Activated naive CD4-positive, alpha-beta T cell treated with anti-CD3 and anti-CD28 coated beads, Interleukin-2, amount 10 ng/mL, durations not matched to agents 7 days and 5 days (primary cell): ENCODE measurements at places on chromosomes 6 and 20.

GRCh38 chr20:45983279-45983743 lies 11.3 kb upstream of the ZNF335 start:
- DNase-seq = no peak

DNA sequence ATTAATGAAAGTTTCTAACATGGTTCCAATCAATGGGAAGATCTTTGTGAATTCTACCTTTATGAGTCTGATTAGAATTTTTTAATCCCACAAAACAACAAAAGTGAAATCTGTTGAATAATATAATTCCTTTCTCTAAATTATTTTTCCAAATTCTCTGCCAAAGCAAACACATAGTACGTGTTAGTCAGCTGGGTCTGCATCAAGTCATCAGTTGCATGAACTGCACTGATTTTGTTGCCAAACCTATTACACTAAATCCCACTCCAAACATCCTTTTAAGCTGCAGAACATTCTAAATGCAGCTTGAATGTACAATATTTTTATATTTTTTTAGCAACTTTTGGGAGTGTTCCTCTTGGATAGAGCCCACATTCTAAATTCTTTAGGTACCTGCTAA lies 199.0 kb upstream of the HSF2 start:
- no peak for DNase-seq

GRCh38 chr6:35021004-35021403 lies 120.1 kb downstream of the TCP11 start:
- no peak for DNase-seq

DNA sequence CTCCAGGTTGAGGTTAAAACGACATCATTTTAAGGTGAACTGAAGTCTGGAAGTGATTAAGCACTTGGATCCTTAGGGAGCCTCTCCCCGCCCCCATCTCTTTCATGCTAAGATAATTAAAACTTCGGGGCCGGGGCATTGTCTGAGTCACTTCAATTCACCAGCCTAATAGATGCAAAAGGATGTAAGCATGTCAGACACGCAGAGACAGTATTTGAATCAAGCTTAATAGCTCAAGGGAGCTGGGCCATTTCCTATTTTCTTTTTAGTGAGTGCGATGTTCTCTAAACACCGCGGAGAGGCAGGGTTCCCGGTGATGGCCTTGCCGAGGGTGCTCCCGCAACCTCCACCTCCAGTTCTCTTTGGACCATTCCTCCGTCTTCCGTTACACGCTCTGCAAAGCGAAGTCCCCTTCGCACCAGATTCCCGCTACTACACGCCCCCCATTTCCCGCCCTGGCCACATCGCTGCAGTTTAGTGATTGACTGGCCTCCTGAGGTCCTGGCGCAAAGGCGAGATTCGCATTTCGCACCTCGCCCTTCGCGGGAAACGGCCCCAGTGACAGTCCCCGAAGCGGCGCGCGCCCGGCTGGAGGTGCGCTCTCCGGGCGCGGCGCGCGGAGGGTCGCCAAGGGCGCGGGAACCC lies 516 bp upstream of the IRF4 start:
- DNase-seq = peak; percentile 70

DNA sequence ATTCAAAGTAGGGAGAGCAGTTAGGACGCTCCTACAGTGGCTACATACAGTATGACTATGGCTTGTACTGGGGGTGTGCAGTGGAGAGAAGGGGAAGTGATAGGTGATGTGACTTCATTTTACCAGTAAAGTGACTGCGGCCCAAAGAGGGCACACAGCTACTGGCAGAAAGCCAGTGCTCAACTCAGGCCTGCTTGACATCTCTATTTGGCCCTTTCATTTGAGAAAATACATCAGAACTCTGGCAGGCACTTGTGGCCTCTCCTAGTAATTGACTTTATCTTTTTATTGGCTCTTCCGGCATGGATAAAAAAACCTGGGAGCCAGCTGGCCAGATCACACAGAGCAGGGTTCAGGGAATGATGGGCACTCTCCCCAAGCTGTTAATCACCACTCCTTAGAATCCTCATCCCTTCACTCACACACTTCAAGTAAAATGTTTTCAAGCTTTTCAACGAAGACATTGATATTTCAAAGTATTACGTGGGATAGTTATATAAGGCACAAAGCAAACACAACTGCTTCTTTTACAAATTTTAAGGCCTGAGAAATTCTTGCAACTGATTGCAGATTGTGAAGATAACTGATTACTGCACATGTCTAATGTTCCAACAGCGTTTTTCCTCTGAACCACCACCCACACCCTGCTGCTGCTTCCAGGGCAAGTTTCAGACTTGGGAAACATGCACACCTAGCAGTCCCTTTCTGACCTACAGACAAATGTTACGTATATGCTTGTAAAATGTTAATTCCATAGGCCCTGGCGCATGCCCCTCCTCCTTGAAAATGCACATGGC lies 73.5 kb downstream of the TNFRSF21 start:
- DNase-seq = no peak

DNA sequence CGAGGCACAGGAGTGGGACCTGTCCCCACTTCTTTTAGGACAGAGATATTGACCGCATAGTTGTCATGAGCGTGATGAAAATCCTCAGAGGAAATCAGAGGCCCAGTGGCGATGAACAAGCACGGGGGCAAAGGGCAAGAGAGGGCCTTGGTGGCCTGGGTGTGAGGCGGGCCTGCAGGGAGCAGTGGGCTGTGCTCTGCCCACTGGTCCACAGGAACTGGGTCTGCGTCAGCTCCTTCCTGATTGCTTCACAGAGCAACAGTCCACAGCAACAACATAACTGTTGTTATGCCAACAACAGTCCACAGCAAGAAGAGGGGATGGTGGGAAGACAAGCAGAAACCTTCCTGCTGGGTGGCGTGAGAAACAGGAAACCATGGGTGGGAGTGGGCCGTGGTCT lies 335.6 kb downstream of the ZFAND3 start:
- no peak for DNase-seq

DNA sequence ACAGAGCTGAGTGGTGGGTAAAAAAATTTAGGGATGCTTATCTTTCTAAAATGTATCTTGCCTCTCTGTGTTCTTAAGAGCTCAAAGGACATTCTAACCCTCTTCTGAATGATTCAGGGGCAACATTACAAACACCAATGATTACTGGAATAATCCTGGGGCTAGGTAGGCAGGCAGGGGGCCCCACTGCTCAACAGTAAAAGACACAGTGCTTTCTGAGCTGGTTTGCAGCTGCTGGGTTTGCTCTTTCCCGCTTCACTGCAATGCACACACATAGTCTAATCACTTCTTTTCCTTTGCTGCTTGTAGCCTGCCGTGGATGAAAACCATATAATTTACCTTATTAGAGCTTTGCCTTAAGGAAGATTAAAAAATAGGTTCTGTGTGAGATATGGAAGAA lies 23.9 kb downstream of the CLDN20 start:
- no peak for DNase-seq

DNA sequence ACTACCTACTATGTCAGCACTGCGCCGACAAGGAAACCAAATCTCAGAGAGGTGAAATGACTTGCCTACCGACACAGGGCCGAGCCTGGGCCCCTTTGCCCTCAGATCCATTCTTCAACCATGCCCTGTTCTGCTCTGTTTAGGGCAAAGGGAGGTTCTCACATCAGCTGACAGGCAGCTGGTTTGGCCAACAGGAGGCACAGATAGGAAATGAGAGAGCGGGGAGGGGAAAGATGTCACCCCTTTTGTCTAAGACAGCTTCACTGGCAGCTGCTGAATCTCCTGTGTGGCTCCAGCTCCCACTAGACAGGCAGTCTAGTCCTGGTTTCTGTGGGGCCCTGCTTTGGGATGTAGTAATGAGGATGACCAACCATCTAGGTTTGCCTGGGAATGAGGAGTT lies 158.7 kb downstream of the TMEM200A start:
- no peak for DNase-seq

DNA sequence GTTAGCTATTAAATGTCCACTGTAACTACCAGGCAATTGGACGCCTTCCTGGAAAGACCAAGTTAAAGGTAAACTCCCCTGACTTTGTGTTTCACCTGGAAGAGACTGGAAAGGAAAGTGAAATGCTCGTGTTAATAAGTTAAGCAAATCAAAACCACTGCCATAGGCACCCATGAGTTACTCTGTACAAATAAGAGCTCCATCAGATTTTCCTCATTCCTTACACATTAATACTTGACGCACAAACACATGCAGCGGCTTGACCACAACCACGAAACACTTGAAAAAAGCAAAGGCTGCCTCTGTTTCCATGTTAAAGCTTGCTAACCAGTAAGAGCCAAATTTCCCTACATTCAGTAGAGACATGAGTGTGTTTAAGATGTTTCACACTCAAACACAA lies 19.8 kb downstream of the GCM1 start:
- DNase-seq = no peak

DNA sequence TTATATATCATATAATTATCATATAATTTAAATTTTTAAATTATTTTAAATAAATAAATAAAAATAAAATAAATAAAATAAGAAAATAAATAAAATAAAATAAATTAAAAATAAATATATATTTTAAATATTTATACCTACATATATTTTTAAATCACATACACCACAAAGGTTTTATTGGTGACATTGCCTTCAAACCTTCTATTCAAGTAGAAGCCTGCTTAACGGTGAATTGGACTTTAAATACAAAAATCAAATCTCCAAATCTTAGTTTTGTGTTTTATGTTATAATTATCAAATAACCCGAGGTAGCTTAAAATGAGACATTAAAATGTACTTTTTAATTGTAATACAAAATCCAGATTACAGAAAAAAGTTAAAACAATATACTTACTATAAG lies 1137.8 kb downstream of the HACE1 start:
- no peak for DNase-seq

DNA sequence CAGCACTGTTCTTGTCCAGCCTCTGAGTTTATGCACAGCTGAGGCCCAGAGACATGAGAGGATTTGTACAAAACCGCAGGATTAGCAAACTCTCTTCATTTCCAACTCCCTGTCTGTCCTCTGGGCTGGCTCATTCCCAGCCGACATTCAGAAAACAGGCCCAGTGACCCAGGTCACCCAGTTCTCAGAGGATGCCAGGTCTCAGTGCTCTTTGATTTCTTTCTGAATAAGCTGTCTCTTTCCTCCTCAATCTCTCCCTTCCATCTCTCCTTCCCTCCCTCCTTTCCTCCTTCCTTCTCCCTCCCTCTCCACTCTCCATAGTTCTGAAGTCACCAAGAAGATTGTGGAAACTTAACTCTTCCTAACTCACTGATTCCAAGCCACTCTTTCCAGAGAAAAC lies 372.7 kb upstream of the SULF2 start:
- no peak for DNase-seq

DNA sequence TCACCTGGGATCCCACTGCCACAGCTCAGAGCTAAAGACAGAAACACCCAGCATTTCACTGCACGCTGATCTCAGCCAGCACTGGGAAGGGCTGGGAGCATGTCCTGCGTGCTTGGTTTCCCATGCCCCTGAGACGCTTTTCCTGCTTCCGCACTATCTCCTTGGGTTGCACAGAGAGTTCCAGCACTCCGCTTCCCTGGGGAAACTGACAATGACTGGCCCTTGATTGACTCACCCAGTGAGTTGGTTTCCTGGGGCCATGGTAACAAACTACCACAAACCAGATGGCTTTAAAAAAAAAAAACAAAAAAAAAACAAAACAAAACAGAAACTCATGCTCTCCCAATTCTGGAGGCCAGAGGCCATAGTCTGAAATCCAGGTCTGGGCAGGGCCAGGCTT lies 14.8 kb upstream of the MAS1L start:
- DNase-seq = no peak

DNA sequence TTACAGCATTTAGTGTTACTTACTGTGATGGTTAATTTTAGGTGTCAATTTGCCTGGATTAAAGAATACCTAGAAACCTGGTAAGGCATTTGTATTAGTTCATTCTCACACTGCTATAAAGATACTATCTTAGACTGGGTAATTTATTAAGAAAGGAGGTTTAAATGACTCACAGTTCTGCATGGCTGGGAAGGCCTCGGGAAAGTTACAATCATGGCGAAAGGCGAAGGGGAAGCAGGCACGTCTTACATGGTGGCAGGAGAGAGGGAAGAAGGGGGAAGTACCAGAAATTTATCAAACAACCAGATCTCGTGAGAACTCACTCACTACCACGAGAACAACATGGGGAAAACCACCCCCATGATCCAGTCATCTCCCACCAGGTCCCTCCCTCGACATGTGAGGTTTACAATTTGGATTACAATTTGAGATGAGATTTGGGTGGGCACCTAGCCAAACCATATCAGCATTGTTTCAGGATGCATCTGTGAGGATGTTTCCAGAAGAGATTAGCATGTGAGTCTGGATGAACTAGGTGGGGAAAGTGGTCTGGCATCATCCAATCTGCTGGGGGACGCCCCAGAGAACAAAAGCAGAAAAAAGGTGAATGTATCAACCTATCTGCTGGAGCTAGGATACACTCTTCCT lies 76.8 kb downstream of the MKKS start:
- no peak for DNase-seq

DNA sequence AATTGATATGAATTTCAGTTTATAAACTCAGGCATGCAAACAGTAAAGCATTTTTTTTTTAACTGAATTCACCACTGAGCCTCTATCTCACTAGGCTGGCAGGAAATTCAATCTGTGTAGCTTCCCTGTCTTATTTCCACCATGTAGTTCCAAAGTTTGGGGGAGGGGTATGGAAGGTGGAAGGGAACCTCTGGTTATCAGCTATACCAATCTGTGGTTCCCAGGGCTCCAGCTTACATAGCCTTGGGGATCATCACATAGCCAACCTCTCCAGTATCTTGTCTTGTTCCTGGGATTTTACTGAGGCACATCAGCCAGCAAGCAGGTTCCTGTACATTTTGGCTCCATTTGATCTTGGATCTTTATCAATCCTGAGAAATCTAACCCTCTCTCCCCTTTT lies 15.6 kb downstream of the RAD21L1 start:
- DNase-seq = no peak

DNA sequence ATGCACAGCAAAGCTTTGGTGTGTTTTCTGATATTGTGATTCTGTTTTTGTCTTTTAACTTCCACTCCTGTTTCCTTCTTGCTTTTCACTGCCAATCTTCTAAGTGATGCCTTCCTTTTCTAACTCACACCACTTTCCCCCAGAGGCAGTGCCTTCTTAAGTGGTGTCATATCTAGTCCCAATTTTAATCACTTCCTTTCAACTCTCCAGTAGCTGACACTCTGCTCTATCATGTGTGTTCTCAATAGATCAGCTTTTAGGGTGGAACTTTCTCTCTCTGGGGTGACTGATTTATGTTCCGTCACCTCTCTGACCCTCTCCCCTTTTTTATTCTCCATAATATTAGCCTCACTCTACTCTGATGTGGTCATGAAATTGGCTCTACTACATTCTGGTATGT lies 180.7 kb downstream of the CLVS2 start:
- DNase-seq = no peak

- DNase-seq = no peak
These were observed 41.6 kb upstream of the TFAP2C start for GRCh38 chr20:56587307-56588041.

GRCh38 chr6:159805440-159806020 lies 5.5 kb downstream of the PNLDC1 start:
- DNase-seq = no peak

- peak; percentile 46 for DNase-seq
These were observed 42.3 kb downstream of the SLC22A23 start for GRCh38 chr6:3414327-3415081.

- DNase-seq = no peak
These were observed 219.8 kb upstream of the UFL1 start for GRCh38 chr6:96301781-96302180.

- DNase-seq = no peak
These were observed 77.8 kb downstream of the BACH2 start for GRCh38 chr6:90218959-90219208.

- DNase-seq = no peak
These were observed 932.7 kb downstream of the TFAP2A start for GRCh38 chr6:9482030-9482738.

GRCh38 chr20:10427060-10427692 lies 6.8 kb downstream of the MKKS start:
- peak; percentile 63 for DNase-seq

- DNase-seq = no peak
These were observed 96.6 kb upstream of the PLEKHG1 start for GRCh38 chr6:150503041-150503440.
